Motor neuron (in vitro differentiated cells): ENCODE measurements at places on chromosomes 5 and 9. TPM values are rescaled to one million over a fixed set of nuclear protein-coding genes. Genes with fewer than 3 reads are reported as not detected.

DNA sequence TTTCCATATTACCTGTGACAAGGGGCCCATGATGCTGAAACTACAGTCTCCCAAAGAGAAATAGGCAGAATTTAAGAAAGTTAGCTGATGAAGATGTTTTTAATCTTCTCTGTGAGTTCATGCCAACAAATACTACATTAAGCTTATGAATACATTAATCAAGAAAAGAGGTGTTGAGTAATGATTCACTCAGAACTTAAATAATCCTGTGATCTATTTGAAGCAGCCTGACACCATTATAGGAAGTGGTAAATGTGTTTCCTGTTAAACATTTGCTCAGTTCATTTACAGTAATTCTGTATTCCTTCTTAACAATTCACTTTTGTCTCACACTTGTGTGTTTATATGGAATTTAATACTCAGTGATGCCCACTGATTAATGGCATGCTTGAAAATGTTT is 75.0 kb upstream of the IZUMO3 start:
- peak; percentile 50 for ATAC-seq

DNA sequence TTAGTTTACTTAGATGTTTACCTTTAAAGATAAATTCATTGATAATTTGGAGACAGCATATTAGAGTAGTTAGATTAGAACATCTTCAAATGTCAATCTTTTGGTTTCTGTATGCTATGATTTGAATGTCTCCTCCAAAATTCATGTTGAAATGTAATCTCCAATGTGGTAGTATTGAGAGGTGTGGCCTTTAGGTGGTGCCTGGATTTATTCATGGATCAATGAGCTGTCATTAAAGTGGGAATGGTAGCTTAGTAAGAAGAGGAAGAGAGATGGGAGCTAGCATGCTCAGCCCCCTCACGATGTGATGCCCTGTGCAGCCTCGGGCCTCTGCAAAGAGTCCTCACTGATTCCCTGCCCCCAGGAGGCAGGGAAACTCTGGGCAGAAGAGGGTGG is 133.6 kb upstream of the TUT7 start:
- ATAC-seq, result no peak

GRCh38 chr9:124696101-124696500 is 75.0 kb downstream of the NR6A1 start:
- ATAC-seq, result no peak

- no peak for ATAC-seq
Measured at GRCh38 chr5:62960781-62961180, 382.2 kb downstream of the LRRC70 start.

The TMEM215 gene
- total RNA-seq, result not detected in 2 replicates

The ZNF618 gene
- total RNA-seq, result 22.7 and 23.0 TPM in 2 replicates

DNA sequence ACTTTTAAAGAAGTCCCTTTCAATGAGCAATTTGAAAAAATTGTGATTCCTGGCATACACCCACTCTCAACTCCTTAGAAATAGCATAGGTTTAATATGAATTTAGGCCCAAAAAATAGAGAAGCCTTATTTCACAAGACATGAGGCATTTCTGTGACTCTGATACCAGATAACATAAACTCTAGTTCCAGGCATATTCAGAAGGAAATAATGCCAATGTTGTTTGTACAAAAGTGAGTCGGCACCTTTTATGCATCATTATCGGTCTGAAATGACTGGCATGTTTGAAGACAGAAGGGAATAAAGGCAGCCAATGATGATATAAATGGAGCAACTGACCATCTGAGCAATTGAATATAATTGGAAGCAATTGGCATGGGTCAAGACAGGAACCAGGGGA is 19.4 kb upstream of the RECK start:
- no peak for ATAC-seq

DNA sequence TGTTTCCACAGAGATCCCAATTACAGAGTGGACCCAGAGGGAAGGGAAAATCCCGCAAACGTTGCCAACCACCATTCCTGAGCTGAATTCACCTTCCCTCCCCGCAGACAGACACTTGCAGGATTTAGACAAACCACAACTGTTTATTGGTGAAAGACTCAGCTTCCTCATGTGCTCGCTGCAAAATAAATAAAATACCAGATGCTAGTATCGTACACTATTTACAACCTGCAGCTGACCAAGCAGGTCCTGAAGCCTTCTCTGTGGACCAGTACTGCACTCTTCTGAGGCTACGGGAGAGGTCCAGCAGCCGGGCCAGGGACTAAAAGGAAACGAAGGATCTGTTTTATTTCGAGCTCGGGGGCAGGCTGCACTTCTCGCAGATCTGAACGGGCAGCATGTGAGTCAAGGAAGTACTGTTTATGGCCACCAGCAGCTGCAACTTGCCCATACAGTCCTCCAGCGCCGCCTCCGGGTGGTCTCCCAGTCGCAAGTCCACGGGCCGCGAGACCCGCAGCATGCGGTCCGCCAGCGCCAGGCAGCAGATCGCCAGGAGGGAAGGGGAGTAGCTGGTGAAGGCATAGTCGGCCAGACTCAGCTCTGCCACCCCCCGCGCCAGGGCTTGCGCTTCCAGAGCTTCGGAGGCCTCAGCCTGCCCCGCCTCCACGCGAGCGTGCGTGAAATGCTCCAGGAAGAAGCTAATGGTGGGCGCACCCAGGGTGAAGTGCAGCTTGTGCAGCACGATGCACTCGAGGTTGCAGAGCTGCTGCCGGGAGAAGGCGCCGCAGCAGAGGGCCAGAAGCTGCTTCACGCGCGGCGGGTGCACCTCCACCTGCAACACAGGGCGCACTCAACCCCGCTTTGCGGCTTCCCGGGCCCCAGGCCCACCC is 2.1 kb downstream of the CCNO start:
- peak; percentile 1 for ATAC-seq

DNA sequence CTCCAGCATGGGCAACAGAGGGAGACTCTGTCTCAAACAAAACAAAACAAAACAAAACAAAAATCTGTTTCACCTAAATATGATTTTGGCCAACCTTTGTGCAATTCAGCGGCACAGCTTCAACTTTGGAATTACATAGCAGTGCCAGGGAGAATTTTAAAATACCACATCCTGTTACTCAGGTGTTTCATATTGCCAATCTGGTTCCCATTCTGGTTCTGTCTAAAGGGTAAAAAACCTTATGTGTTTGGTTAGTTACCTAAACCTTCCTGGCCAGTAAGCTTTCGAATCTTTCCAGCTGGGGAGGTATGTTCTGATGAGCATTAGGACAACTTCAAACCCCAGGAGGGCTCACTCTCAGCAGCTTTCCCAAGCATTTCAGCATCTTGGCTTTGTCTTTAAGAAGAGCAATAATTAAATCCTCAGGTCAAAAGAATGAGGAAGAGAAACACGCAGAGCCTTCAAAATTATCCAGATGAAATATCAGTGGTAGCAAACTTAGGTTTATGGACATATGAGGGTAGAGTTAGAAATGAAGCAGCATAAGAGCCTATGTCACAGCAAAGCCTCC is 2.7 kb downstream of the DAB2 start:
- ATAC-seq, result no peak

- ATAC-seq, result peak; percentile 81
Measured at GRCh38 chr5:76521240-76521758, 101.9 kb downstream of the F2RL2 start.

DNA sequence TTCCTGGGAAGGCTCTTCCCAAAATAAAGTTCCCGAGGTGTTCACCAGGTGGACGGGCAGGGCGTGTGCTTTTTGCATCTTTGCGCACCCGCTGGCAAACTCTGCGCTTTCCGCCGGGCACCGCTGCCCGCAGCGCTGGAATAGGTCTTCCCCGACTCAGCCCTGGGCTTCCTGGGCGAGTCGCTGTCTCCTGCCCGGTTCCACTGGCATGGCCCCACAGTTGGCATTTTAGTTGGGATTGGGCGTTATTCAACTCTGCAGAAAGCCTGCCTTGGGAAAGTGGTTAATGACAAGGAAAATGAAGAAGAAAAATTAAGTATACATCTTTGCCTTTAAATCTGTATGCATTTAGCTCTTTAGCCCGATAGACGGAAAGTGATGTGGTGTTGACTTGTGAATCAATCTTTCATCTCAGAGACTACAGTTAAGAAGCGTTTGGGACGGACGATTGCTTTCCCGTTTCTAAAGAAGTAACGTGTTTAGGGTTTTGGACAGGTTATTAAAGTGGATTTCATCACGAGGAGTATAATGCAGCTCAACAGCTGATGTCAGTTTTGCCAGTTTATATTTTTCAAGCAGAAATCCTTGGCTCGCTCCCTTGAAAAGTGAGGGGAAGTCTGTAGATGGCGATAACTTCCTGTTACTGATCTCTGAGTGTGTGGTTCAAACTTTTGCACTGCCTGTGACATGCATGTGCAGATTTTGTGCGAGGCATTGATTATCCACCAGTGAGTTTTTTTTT is 946 bp downstream of the ADCY2 start:
- ATAC-seq, result peak; percentile 26
